ENCODE measurements at places on chromosomes 11 and 22. TPM values are rescaled to one million over a fixed set of nuclear protein-coding genes. Genes with fewer than 3 reads are reported as not detected.

GRCh38 chr11:66918741-66919140 lies 39.4 kb downstream of the PC start:
- no peaks in the 10 kb centered on the region for H3K27me3 ChIP-seq
- no peaks in the 10 kb centered on the region for H3K36me3 ChIP-seq
- H3K4me1 ChIP-seq = no peaks in the 10 kb centered on the region
- DNase-seq = no peak

LMNTD2 gene
- 3.5 TPM for total RNA-seq

ZNF214 gene
- not detected for total RNA-seq

DNA sequence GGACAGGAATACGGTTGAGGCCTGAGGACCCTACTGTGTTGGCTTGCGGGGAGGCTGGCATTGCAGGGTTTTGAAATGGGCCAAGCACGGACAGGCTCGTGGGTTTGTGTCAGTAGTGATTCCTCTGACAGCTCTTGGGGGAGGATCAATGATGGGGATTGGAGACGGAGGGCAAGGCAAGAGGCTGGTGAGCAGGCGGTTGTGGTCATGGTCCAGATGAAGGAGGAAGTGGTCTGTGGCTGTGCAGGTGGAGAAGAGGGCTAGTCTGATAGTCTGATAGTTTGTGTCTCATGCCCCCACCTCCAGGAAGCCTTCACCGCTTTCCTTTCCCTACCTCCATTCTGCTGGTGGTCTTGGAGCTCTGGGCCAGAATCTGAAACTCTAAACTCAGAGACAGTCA lies 3.0 kb downstream of the MAFF start:
- H3K4me3 ChIP-seq = no peak overlapping the region
- H3K36me3 ChIP-seq = peaks cover 5% of the 10 kb centered on the region
- peak overlapping the region; percentile 2 for H3K27ac ChIP-seq
- DNase-seq = no peak
- H3K4me1 ChIP-seq = peaks cover 60% of the 10 kb centered on the region

MRGPRD gene
- total RNA-seq = not detected

HTR3A gene
- total RNA-seq = not detected

GRCh38 chr11:118006153-118006534 lies 19.9 kb downstream of the IL10RA start:
- no peak for DNase-seq

DNA sequence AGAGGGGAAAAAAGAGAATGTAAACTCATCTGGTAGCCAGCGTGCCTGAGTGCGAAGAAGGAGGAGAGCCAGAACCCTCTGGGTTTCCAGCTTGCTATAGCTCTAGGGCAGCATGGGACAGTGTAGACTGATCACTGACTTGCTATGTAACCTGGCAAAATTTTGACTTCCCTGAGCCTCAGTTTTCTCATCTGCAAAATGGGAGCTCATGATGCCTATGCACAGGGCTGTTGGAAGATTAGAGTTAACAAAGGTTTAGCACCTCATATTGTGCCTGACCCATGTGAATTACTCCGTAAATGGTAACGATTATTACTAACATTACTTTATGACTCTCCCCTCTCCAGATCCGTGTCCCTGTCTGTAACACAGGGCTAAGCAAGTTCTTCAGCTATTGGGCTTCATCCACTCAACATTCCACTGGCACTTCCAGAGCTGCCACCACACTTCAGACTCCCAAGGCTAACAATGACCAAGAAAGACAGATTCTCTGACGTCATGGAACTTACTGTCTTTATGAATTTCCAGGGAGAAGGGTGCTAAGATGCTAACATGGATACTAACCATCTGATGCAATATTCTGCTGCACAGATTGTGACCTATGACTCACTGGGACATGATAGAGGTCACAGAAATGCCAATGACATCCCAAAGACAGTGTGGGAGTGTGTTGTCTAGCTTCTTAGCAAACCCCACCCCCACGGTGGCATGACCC lies 195.2 kb downstream of the TRIM29 start:
- H3K27me3 ChIP-seq = no peaks in the 10 kb centered on the region
- H3K4me1 ChIP-seq = no peaks in the 10 kb centered on the region
- H3K36me3 ChIP-seq = no peaks in the 10 kb centered on the region
- H3K27ac ChIP-seq = no peak overlapping the region

DNA sequence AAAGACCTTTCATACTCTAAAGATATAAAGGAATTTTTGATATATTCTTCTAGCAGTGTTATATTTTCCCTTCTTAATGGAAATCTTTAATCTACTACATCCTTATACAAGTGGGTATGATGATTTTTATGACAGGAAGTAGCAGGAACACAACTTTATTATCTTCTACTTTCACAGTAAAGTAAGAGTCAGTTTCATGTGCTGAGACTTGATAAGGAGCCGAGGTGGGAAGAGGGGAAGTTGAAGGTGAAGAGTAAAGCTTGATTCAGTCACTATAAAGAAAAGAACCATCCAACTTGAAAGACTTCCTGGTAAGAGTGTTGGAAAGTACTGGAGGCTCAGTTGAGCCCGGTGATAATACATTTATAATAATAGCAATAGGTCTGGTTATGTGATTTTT lies 82.1 kb upstream of the PTH start:
- H3K36me3 ChIP-seq = no peaks in the 10 kb centered on the region
- no peak overlapping the region for H3K27ac ChIP-seq
- H3K4me1 ChIP-seq = no peaks in the 10 kb centered on the region
- no peak overlapping the region for H3K4me3 ChIP-seq
- no peak for DNase-seq

PLEKHA7 gene
- 1.3 TPM for total RNA-seq

GRCh38 chr11:11608783-11609232 lies 13.0 kb downstream of the GALNT18 start:
- peak; percentile 23 for DNase-seq
- no peak overlapping the region for H3K4me3 ChIP-seq
- H3K27me3 ChIP-seq = no peaks in the 10 kb centered on the region
- H3K36me3 ChIP-seq = no peaks in the 10 kb centered on the region

- H3K27me3 ChIP-seq = no peaks in the 10 kb centered on the region
- no peak overlapping the region for H3K4me3 ChIP-seq
- H3K4me1 ChIP-seq = no peaks in the 10 kb centered on the region
- no peaks in the 10 kb centered on the region for H3K36me3 ChIP-seq
- DNase-seq = no peak
Measured at GRCh38 chr11:93484716-93485115, 58.5 kb downstream of the SMCO4 start.
